ENCODE measurements at places on chromosomes 12 and 14.

DNA sequence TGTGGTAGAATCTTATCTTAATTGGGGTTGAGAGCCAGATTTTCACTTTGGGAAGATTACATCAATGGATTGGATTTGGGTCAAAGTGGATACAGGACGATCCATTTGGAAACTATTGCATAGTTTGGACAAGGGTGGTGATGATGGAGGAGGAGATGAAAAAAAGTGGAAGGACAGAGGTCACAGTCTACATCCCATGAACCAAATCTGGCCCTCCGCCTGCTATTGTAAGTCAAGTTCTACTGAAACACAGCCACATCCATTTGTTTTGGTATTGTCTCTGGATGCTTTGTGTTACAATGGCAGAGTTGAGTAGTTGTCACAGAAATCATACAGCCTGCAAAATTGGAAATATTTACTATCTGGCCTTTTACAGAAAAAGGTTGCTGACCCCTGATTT is 296.8 kb upstream of the NOS1 start:
- DNase-seq: peak; percentile 13

DNA sequence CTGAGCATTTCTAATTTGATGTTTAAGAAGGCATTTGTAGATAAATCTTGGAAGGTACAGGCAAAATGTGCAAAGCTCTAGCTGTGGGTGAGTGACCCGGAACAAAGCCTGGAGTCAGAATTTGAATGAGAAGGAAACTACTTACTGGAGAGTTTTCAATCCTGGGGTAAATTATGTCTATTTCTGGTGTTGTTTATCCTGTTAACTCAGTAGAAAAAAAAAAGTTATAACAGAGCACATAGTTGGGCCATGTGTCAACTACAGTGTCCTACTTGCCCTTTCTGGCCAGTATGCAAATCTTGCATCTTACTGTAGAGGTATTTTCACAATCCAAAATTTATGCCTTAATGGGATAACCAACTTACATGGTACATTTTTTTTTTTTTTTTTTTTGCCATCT is 182.3 kb downstream of the SYNE2 start:
- DNase-seq: no peak

DNA sequence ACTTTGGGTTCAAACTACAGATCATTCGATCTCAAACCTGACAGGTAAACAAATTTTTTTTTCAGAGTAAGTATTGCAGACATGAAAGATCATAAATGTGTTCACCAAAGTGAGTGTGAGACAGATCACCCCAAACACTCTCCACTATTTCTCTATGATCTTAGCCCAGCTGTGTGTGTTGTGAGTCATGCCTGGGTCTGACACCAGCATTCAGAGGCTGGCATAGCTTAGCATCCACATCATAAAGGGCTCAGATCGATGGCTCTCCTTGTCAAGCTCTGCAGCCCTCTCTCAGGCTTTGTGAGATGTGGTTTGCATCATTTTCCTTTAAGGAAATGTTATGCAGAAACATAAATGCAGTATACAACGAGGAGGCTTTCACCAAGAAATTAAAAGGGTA is 164.9 kb downstream of the ETV6 start:
- DNase-seq: peak; percentile 83

GRCh38 chr12:56014205-56014604 is 6.6 kb upstream of the IKZF4 start:
- DNase-seq: no peak

DNA sequence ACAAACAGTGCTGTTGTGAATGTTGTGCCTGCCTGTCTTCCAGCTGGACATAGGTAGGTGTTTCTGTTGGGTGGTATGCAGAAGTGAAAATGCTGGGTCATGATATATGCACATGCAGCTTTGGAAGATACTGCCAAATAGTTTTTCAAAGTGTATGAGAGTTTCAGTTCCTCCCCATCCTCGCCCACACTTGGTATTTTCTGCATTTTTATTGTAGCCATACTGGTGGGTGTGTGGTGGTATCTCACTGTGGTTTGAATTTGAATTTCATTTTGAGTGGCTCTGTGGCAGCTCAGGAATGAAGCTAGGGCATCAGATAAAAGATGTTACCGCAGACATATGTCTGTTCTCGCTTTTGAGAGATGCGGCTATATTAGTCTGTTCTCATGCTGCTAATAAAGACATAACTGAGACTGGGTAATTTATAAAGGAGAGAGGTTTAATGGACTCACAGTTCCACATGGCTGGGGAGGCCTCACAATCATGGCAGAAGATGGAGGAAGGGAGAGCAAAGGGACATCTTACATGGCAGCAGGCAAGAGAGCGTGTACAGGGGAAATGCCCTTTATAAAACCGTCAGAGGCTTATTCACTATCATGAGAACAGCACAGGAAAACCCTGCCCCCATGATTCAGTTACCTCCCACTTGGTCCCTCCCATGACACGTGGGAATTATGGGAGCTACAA is 183.1 kb downstream of the CAND1 start:
- DNase-seq: no peak

DNA sequence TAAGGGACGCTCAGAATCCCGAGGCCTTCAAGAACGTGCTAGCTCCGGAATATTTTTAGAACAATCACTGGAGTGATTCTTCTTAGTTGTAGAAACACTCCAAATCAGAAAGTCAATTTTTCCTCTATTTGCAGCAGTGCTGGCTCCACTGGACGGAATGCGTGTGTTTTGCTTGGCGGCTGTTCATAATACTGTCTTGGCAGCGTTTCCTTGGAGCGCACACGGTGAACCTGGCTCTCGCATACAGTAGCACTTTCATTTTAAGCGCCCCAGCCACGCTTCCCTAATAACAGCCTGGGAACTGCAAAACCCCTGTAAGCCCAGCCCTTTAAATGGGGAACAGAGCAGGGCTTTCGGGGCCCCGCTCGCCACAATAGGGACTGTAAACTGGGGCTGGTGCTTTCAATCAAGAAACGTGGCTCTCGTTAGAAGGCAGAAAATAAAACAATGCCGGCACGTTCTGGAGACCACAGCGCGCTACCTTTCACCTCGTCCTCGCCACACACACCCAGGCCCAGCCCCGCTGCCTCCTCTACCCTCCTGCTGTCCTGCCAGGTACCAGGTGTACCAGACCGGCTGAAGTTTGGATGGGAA is 79.9 kb downstream of the BCL11B start:
- DNase-seq: no peak

DNA sequence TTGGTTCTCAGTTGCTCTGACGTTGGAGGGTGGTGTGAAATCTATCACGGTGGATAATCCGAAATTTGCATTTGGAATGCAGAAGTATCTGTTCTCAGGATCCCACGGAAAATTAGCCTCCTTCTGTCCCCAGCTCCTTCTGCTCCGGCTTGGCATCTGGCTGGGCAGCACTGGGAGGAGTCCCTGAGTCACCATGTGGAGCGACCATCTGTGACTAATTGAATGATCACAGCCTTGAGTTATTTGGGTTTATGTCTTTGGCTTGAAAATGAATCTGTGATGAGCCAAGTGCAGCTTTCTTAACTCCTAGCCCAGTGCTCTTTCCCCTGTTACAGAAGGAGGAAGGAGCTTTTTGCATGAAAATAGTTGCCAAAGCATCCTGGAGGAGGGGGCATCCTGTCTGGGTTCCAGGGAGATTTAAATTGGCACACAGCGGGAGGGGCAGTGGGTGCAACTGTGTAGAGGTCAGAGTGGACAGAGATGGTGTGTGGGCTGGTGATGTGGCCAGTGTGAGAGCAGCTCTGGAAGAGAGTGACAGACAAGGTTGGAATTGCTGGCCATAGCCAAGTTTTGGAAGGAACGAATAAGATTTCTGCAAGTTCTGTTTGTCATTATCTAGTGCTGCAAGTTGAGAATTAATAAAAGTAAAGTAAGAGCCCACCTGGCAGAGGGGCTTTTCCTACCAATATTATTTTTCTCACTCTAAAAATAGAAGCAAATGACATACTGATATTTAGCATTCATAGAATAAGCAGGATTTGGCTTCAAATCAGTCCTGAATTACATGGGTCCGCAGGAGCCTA is 74.4 kb downstream of the SLC24A4 start:
- DNase-seq: peak; percentile 48

- no peak for DNase-seq
These were observed 13.0 kb downstream of the CLEC2B start for GRCh38 chr12:9856151-9856550.

Data from mesendoderm (in vitro differentiated cells).